ENCODE measurements at places on chromosomes 5 and 9.

DNA sequence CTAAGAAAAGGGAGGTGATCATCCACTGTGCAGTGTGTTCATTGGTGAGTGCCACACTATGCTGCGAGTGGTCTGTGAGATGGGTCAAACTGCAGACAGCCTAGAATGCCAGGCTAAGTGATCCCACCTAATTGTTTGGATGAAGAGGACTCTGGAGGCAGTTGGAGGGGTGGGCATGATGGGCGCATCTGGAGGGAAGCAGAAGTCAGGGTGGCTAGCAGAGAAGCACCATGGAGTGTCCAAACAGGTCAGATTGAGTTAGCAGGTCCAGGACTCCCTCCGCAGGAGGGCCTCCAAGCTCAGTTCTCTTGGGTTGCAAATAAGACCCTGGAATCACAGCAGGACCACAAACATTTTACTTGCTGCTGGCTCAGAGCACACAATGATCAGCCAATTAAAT, 19.9 kb upstream of the ANGPTL2 start:
- DNase-seq = no peak

- no peak for DNase-seq
These were observed 780.3 kb downstream of the DTWD2 start for GRCh38 chr5:118208031-118208453.

- DNase-seq = no peak
These were observed 339.4 kb downstream of the PRELID2 start for GRCh38 chr5:145495741-145496140.

- DNase-seq = no peak
These were observed 242.6 kb downstream of the DENND1A start for GRCh38 chr9:123687246-123687751.

DNA sequence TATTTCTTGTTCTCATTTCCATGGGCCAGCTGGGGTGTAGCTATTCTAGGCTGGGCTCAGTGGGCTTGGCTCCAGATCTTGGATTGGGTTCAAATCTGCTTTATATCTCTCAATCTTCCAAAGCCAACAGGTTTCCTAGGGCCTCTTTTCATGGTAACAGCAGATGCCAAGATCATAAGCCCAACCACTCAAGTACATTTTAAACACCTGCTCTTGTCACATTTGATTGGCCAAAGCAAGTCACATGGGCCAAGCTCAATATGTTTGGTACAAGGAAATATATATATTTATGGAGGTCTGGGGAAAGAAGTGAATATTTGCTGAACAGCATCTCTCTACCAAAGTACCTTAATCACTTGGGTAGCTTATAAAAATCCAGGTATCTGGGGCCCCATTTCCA, 49.5 kb downstream of the MRRF start:
- DNase-seq = no peak

Measured in KBM-7 (cell line).